ENCODE measurements at places on chromosomes 2 and 18.

DNA sequence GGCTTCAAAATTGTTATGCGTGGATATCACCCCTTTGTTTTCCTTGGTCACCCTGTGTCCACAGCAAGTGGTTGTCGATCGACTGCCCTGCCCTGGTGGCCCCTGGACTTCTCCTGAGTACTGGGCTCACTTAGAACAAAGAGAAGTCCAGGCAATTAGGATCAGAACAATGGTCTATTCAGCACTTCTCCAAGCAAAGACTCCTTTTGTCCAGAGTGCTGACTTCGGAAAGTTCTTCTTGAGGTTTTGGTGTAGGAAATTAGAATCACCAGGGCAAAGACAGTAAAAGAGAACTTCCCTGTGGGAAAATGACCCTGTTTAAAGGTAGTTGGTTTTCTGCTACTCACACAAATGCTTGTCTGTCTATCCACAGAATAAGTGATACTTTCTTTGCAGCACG, 173.9 kb downstream of the FHOD3 start:
- DNase-seq: no peak

GRCh38 chr18:62140259-62140658, 46.6 kb downstream of the PIGN start:
- no peak for DNase-seq

DNA sequence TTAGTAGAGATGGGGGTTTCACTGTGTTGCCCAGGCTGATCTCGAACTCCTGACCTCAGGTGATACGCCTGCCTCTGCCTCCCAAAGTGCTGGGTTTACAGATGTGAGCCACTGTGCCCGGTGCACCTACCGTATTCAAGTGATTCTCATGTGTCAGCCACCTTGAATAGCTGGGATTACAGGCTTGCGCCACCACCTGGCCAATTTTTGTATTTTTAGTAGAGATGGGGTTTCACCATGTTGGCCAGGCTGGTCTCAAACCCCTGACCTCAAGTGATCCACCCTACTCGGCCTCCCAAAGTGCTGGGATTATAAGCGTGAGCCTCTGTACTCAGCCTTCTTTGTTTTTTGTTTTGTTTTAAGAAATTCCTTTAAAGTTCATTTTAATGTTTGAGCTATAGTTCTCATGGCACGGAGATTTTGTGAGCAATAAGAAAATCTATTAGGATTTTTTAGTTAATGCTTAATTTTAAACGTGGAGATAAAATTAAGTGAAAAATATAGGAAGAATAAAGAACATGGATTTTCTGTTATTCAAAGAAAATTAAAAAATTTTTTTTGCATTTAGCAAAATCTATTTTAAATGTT, 242.6 kb downstream of the PHLPP1 start:
- DNase-seq: peak; percentile 46

GRCh38 chr2:69680001-69680675, 36.6 kb upstream of the AAK1 start:
- no peak for DNase-seq

DNA sequence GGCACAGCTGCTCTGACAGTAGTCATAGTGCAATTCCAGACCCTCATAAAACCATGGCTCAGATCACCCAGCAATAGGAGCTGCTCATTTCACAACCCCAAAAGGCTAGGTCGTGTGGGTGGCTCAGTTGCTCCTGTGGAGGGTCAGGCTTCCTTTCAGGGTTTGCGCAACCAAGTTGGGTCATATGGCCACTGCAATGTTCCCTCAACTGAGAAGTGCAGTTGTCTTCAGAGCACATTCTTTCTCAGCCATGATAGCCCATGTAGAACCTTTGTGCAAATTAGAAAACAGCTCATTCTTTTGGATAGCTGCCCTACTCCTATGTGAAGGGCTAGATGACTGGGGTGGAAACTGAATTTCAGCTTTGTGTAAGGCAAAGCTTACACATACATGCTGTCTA, 3.2 kb downstream of the SERPINB13 start:
- no peak for DNase-seq

- peak; percentile 76 for DNase-seq
Measured at GRCh38 chr18:49055754-49056172, 105.0 kb upstream of the SMAD7 start.

- no peak for DNase-seq
Measured at GRCh38 chr2:25339791-25340180, 1.9 kb downstream of the DNMT3A start.

GRCh38 chr2:41409328-41409727, 638.5 kb upstream of the PKDCC start:
- no peak for DNase-seq

- no peak for DNase-seq
Measured at GRCh38 chr2:23346029-23346428, 39.0 kb upstream of the KLHL29 start.

DNA sequence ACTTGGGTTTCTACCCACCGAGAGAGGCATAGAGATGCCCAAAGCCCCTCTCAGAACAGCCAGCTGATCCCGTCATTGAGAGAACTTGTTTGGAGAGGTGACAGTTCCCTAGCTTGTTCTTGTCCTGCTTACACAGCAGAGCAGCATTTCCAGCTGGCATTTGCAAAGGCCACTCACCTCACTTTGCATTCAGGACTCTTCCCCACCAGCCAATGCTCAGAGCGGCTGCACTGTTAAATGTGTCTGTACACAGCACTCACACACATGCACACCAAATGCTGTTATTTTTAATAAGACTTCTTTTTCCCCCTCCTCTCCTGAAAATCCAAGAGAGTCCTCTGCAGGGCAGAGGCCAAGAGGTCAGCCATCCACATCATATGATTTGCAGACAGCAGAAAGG, 104.6 kb upstream of the SLC14A2 start:
- DNase-seq: no peak

DNA sequence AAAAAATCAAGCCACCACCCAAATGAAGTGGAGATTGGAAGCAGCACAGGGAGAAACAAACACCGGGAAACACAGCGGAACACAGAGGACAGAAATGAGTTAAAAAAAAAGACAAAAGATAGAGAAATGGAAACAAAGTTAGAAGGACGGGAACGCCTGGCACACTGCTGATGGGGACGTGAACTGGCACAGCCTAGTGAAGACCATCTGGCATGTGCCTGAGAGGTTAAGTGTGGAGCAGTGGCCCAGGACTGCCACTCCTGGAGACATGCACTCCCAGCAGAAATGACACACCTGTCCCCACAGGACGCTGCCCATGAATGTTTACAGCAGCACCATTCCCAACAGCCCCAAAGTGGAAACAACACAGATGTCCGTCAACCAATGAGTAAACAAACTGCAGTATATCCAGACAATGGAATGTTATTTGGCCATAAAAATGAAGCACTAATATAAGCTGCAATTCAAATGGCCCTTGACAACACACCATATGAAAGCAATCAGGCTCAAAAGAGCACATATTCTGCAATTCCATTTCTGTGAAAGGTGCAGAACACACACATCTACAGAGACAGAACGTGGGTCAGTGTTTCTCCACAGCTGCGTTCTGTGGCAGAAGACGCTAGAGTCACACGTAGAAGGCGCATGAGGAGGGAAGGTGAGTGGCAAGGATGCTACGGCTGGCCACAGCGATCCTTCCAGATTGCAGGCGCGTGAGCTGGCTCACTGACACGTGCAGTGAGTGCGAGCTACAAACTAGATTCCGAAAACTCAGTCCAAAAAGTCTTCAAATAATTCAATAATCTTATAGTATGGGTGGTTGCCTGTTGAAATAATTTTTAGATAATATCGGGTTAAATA, 24.6 kb downstream of the THAP4 start:
- no peak for DNase-seq

DNA sequence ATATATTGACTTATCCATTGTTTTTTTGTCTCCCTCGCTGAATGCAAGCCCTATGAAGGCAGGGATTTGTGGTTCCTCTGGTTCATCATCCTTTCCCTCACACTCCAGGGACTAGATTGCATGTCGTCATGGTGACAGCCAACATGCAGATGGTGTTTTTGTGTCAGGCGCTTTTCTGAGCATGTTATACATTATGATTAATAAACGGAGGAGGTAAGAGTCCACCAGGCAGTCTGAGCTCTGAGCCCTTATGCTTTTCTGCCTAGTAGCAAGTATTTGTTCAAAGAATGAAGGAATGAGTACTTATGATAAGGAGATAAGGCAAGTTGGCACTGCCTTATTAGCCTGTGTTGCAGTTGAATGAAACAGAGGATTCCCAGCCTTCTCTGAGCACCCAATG, 181.6 kb downstream of the MGAT5 start:
- DNase-seq: no peak

DNA sequence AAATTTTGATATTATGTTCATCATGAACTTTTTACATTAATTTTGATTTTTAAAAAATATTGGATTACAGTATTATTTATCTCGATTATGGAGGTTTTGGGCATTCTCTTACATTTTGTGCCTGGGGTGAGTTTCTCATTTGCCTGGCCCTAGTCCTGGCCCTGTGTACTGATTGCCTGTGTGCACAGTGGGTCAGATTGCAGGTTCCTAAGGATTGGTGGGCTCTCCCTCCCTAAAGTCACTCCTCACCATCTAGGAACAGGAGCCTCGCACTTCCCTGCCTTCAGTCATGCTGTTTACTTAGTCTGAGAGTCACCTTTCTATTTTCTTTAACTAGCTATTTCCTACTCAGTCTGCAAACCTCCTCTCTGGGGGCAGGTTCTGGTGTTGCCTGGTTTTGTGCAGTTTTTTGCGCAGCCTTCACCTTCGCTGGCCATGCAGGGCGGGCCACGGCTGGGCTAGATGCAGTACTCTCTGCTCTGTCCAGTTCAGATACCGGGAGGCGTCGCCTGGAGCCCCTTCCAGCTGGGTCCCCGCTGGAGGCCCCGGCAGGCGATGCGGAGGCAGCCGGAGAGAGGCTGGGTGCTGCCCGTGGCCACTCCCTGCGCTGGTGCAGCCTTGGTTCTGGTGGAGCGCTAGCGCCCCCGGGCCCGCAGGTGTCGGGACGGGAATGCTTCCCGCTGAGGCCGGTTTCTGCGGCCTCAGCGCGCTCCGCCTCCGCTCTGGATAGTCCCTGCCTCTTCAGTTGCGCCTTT, 23.3 kb upstream of the MC5R start:
- DNase-seq: peak; percentile 56

DNA sequence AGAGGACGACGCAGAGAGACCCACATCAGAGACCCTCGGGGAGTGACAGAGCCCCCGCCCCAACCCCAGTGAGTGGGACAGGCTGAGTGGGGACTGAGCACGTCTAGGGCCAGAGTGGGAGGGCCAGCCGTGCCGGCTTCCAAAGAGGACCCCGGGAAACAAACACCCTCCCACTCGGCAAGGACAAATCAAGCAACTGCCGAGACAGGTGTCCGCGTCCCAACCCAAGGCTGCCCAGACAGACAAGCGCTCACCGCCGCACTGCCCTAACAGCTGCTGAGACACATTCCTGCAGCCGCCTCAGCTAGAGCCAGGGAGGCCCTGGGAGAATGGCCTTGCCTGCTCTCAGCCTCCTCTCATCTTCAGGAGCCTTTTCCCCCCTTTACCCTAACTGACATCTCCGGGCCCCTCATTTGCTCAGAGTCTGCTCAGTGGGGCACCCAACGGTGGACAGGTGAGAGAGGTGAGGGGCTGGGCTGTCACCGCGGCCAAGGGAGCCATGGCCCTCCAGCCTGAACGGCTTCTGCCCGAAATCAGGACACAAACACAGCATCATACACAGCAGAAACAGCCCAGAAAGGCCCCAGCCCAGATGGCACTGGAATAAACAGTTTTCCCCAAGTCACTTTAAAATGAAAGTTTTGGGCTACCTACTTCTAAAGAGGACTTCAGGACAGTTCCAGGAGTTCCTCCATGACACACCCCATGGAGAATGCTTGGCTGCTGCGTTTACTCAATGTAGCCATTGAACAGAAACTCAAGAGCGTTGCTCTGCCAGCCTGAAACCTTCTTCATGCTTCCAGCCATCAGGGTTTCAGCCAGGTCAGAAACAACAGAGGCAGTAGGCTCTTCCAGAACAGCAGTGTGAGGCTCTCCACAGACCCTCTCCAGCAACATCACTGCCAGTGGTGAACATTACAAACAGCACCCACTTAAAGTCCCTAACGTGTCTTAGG, 23.6 kb downstream of the SLC66A2 start:
- DNase-seq: peak; percentile 33

GRCh38 chr2:177666408-177666807, 273.8 kb downstream of the AGPS start:
- DNase-seq: no peak

DNA sequence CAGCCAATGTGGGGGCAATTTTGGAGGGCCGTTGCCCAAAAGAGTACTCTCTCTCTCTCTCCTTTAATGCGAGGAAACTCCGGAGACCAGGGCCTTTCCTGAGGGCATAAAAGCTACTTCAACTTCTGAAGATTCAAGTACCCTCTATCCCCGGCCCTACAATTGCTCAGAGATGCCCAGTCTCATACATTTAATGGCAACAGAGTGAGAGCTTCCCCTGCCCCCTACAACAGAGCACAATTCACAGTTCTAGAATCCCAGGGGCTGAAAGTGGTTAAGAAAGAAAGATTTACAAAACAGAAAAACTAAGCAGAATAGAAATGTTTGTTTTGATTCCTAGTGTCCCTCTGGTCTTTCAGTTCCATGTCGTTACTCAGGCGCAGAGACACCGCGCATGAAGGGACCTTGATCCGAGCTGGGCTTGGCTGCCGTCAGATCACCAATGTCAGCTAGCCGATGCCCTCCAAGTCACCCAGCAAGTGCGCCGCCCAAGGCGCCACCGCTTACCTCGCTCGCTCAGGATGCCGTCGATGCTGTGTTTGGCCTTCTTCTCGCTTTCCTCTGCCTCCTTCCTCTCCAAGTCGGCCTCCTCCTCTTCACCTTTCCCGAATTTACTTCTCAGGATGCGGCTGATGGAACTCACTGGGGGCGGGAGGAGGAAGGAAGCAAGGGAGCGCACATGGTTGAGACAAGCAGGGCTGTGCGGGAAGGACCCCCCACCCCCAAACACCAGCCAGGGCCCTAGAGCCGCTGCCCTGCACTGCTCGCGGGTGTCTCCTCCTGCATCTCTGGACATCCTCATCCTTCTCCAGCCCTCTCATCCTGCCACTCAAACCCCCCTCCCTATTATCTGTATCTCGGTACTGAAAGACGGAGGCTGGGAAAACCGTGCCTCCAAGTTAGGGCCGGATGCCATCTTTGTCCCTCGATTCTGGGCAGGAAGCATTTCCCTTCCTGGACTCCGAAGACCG, 4.9 kb downstream of the PAX3 start:
- no peak for DNase-seq

DNA sequence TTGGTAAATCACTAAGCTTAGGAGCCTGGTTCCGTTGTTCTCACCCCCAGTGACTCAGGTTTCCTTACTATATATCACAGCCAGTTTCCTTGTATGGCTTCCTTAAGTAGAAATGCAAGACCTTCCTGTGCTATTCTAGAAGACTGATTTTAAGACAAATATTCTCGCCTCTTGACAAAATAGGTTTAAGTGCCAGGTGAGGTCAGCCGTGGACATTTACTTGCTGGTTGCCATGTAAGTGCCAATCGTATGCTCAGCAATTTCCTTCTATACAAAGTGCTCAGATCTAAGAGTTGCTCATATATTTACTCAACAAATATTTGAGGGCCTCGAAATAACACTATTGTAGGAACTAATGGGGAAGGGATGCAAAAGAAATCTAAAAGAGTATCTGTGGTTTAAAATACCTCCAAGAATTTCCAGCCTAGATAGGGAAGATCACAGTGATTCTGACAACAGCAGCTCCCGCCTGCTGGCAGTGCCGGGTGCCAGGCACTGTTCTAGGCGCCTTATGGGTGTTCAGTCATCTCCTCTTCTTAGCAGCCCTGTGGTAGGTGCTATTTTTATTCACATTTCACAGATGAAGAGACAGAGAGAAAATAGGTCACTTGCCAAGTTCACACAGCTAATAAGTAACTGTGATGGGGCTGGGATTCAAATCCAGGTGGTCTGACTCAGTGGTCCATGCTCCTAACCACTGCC, 95.3 kb upstream of the B3GNT7 start:
- DNase-seq: no peak

- DNase-seq: no peak
Measured at GRCh38 chr18:54030434-54030833, 194.0 kb downstream of the MBD2 start.

Data from SJSA1 (cell line).